Astrocyte of the hippocampus (primary cell): ENCODE measurements at places on chromosomes 6 and 20.
A peak's percentile ranks its signal among the peaks of the same experiment; 100 is the strongest.

DNA sequence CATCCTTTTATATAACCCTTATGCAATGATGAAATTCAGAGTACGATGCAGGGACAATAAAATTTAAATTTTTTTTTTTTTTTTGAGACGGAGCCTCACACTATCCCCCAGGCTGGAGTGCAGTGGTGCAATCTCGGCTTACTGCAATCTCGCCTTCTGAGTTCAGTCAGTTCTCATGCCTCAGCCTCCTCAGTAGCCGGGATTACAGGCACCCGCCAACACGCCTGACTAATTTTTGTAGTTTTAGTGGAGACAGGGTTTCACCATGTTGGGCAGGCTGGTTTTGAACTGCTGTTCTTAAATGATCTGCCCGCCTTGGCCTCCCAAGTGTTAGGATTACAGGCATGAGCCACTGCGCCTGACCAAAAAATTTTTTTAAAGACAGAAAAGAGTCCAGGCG lies 15.2 kb downstream of the MTO1 start:
- no peak for DNase-seq

GRCh38 chr6:113306552-113307145 lies 550.5 kb upstream of the MARCKS start:
- peak; percentile 33 for DNase-seq

GRCh38 chr6:107611094-107611810 lies 121.3 kb downstream of the SOBP start:
- DNase-seq, result no peak

DNA sequence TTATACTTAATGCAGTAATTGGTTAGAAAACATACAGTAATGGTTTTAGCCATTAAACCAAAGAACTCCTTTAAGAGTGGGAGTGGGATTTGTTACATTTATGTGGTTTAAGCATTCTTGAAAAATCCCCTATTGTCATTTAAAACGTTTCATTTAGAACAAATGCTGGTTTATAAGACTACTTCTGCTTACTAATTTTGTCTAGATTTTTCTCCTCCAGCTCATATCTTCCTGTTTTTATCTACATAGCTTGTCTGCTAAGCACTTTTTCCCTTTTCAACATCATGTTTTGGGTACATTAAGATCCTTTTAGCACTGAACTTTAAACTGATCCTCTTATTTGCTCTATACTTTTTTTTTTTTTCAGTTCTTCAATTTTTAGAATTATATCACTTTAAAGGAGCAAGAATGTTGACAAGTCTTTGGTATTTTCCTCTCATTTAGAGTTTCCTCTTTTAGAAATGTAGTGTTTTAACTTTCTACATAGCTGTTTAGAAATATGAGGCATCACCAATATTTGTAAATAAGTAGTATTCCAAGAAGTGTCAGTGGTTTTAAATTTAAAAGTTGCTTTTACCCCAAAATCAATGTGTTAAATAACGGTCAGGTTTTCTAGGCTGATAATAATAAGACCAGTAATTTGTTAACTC lies 80.9 kb downstream of the SESN1 start:
- DNase-seq, result no peak

DNA sequence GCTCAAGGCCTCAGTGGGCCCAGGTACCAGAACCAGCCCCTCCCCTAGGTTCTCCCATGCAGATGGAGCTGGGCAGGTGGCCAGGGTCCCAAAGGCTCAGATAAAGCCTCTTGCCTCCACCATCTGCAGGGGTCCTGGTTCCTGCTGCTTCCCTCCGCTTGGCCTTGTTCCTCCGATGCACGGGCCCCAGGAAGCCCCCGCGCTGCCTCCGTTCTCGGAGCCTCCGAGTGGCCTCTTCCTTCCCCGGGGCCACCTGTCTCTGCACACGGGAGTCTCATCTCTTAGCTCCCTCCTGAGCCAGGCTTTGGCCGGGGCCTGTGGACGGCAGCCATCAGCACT lies 1.9 kb upstream of the PTK6 start:
- DNase-seq, result no peak

DNA sequence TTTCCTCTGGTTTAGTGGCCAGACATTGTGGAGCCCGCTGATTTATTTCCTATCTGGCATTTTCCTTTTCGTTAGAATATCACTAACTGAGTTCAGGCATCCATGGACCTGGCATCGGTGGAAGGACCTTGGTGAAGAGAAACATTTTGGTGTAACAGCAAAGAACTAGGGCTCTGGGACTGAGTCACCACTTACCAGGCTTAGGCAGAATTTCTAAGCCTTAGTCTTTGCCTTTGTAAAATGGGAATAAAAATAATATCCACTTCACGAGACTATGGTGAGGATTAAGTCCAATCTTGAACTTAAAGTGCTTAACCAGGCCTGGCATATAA lies 42.0 kb upstream of the ENPP1 start:
- DNase-seq, result no peak

DNA sequence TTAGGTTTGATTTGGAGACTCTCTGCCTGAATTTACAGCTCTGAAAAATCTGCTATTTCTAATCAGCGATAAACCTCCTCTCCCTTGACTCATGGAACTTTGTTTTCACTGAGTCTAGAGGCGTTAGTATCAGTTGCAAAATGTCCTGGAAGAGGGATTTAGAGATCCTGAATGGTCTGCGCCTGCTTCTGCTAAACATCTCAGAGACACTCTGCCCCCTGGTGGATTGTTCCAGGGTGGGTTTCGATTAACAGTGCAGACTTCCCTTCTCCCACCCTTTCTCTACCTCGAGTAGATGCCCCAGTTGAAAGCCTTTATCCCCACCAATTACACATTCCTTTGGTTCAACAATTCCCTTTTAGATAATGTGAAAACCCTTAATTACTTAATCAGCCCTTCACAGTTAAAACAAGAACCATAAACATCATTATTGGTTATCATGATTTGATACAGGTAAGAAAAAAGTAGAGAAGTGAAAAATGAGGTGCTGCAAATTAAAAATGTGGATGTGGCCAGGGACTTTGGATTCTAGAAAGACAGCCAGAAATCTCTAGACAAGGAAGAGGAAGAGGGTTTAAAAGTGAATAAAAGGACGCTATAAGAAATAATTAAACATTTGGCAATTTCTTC lies 5.5 kb downstream of the HTR1B start:
- peak; percentile 90 for DNase-seq

GRCh38 chr20:7248281-7249201 lies 481.1 kb downstream of the BMP2 start:
- DNase-seq, result no peak

- no peak for DNase-seq
These were observed 182.6 kb upstream of the MOCS1 start for GRCh38 chr6:40116832-40117231.

DNA sequence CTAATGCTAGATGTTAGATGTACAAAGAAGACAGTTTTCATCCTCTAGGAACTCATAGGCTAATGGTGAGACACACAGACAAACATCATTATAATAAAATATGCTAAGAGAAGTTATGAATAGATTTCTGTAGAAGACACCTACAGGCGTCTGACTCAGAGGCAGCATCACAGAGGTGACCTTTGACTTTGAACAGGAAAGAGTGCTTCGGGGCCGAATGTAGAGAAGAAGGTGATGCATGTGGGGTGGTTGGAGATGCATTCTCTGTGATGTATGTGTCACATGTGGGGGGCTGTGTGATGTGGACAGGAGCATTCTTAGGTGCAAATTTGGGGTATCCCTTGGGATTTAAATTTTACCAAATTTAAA lies 6.8 kb downstream of the GUCA1A start:
- DNase-seq, result no peak

DNA sequence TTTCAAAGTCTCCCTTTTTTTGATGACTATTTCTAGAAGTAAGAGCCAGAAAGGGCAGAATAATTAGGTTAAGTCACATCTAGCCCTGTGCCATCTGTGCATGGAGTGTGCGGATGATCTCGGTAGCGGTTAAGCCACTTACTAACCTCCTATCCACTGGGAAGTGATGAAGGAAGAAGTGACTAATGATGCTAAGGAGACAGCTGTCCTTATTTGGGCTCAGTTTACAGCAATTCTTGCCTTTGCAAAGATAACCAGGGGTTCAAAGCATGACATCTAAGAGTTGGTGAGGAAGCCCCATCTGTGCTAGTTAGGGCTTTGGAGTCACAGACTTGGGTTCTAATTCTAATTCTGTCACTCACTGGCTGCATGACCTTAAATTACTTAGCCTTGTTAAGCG lies 62.4 kb upstream of the RREB1 start:
- no peak for DNase-seq

DNA sequence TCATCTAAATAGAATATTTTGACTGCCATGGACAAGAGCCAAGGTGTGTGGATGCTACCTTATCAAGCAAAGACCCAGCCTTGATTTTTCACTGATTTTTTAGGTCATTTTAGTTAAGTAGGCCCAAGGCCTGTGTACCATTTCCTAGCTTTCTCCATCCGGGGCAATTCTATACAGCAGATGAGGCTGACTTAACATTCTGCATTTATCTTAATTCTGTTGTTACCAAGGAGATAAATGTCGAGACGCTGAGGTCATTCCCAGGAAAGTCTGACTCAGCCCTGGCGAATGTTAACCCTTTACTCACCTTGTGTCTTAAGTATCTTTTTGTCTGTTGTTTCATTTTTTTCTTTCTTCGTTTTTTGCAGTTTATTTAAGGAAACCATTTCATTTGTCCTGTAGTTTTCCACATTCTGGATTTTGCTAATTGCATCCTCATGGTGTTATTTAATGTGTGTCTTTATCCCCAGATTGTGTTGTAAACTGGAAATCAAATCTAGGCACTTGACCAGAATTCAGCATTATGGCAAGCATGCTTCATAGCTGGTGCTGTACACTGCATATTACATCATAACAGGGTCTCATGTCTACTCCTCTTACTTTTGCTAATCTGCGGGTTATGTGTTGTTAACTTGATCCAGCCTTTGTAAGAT lies 277.0 kb downstream of the CDKAL1 start:
- peak; percentile 94 for DNase-seq

GRCh38 chr20:31472395-31473330 lies 2.3 kb downstream of the DEFB124 start:
- DNase-seq, result no peak

DNA sequence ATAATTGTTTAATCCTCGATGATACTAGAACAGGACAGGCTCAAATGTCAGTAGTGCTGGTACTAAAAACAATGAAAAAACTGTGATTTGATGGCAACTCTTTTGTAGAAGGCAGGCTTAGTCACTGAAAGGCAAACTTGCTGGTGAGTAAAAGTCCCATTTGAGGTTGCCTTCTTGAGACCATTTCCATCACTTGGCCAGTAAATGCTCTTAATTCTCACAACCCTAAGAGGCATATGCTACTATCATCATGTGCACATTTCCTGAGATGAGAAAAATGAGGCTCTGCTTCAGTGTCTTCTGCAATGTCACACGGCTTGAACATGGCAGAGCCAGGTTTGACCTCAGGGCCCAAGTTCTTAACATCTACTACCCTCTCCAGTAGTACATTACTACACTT lies 9.9 kb downstream of the AKIRIN2 start:
- no peak for DNase-seq

DNA sequence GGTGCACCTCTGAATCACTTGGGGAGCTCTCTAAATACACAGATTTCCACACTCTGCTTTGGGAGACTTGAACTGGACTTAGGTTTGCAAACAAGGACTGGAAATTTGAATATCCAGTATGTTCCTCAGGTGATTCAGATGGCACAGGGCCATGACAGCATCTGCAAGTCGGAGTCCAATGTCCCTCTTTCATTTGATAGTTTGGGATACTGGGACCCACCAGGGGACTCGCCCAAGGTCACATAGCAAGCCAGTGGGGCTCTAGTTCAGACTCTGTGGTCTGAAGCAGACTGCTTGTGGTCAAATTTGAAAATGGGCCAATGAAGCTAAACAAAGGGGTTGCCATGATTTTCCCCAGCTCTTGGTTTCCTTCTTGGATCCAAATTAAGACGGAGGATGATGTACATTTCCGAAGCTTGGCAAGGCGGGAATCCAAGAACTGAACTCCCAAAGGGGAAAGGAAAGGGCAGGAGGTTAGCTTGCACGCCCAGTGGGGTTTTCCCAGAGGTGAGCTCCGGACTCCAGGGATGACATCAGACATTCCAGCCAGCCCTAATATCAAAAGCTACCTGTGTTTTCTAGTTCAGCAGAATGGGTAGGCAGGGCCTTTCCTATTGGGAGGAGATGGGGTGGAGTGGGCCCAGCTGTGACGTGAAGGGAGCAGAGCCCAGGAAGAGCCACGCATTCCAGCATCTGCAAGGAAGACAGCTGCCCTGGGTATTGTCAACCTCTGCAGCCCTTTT lies 3.4 kb upstream of the SYS1 start:
- DNase-seq, result peak; percentile 87

- no peak for DNase-seq
These were observed 1136.0 kb downstream of the HACE1 start for GRCh38 chr6:103723438-103724322.

GRCh38 chr6:43454696-43455530 lies 435 bp downstream of the DLK2 start:
- peak; percentile 92 for DNase-seq

- DNase-seq, result no peak
These were observed 11.0 kb downstream of the PANK2 start for GRCh38 chr20:3900187-3900604.

- DNase-seq, result peak; percentile 53
These were observed 987 bp downstream of the TMEM181 start for GRCh38 chr6:158560836-158561320.

DNA sequence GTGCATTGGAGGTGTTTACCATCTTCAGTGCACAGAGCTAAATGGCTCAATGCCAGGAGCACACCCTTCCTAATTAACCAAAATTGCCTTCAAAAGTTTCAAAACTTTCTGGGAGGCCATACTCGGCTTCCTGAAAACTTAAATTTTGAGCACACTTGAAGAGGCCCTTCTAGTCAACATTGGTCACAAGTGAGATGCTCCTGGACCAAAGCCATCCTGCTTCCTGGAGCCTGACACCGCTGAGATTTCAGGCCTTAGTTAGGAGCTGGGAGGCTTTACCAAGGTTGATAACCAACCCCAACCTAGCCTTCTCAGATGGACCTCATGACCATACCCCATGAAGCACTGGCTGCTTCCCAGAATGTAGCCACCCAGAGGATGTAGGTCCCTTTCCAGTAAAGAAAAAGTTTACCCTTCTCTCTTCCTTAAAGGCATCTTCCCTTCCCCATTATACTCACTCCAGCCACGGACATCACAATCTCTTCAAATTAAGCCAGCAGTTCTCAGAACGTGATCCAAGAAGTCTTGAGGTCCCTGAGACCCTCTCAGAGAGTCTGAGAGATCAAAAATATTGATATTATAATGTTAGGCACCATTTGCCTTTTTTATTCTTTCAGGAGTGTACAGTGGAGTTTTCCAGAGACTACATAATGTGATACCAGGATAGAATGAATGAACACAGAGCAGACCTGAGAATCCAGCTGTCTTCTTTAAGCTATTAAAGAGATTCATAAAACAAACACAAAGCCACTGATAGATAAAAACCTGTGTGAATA lies 32.8 kb upstream of the SPTLC3 start:
- DNase-seq, result no peak

GRCh38 chr20:23441850-23442313 lies 2.4 kb downstream of the CSTL1 start:
- peak; percentile 81 for DNase-seq

DNA sequence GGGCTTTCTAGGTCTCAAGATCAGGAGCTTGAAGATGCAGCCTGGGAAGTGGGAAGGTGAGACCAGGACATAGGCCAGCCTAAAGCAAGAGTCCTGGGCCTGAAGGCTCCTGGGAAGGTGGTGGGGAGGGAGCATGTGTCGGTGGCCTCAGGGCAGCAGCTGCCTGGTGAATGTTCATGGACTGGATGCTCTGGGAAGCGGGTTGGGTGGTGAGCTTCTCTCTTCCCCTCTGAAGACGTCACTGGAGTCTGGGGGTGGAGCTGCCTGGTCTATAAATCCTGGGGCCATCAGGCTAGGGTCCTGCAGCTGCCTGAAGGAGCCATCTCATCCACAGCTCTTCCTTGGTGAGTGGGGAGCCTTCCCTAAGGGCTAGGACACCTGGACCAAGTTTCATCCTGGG lies at the start of gene GNRH2:
Gene GNRH2, plus strand, starts transcription at position 301 of the 400 bp plus-strand sequence. CDS start 793 bp downstream, outside the sequence.
- no peak for DNase-seq
